ENCODE measurements at places on chromosomes 6 and 20.

DNA sequence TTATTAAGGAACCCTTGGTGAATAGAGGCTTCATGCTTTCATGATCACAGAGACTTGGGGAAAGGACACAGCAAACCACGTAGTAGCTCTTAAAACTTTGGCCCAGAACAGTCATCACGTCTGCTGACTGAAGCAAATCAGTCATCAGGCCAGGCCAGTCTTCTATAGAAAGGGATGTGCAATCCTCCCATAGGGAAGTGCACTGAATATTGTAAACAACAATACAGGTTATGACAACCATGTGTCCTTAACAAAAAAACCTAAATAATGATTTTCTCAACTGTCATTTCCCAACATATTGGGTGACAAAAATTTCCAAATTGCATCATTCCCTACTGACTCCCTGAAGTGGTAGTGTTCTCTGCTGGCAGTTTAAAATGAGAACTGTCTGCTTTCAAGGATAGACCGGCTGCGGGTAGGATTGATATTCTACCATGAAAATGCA is 388.2 kb upstream of the CITED2 start:
- DNase-seq: peak; percentile 52

- DNase-seq: no peak
These were observed 45.2 kb downstream of the ZHX3 start for GRCh38 chr20:41272339-41272738.

GRCh38 chr20:44135417-44136204 is 51.4 kb downstream of the JPH2 start:
- no peak for DNase-seq

GRCh38 chr6:160167604-160168399 is 46.2 kb downstream of the SLC22A1 start:
- DNase-seq: peak; percentile 66

- DNase-seq: no peak
These were observed 146.9 kb downstream of the TBC1D7 start for GRCh38 chr6:13181393-13181792.

- peak; percentile 98 for DNase-seq
These were observed 11.2 kb downstream of the NEU1 start for GRCh38 chr6:31851485-31851832.

DNA sequence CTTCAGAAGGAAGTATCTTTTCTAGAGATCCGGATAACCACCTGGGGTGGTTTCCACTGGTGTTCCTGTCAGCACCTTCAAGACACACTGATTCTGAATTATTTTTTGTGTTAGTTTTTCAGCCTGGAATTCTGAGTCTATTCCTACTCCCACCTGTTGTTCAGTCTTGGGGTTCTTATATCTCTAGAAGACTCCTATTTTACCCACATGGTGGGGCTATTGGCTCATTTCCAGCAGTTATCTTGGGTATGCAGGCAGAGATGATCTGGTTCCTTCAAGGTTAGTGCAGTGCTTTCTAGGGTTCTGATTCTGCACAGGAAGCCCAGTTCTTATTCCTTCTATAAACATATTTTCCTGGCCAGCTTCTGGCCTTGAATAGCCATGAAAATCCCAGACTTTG is 175.6 kb upstream of the PDE7B start:
- peak; percentile 47 for DNase-seq

GRCh38 chr6:137875606-137876005 is 8.5 kb downstream of the TNFAIP3 start:
- no peak for DNase-seq

GRCh38 chr20:2080532-2081224 is 20.9 kb upstream of the STK35 start:
- no peak for DNase-seq

DNA sequence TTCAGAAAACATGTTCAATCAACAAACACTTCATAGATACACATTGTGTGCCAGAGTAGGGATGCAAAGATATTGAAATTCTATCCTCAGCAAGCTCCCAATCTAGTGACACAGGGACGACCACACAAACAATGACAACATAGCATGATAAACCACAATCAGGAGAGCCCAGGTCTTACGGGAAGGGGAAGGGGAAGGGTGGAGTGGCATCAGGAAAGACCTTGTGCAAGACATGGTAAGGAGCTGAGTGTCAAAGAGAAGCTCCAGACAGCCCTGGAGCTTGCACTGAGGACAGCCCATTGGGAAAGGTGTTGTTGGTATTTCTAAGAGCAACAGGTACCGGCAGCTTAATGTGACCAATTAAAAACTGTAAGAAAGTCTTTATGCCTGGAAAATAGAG is 103.6 kb downstream of the PDE7B start:
- DNase-seq: no peak

DNA sequence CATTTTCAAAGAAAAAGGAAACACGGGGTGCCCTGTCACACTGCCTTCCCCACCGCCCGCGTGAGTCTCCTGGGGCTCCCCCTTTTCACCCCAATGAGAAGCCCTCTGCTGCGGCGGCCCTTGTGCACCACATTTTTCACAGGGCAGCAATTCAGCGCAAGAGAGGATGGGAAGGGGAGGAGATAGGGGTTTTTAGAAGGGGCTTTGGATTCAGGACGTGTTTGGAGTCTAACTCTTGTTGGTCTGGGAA is 726 bp upstream of the ARFGEF3 start:
- no peak for DNase-seq

- DNase-seq: no peak
These were observed 11.3 kb upstream of the MYT1 start for GRCh38 chr20:64152906-64153305.

DNA sequence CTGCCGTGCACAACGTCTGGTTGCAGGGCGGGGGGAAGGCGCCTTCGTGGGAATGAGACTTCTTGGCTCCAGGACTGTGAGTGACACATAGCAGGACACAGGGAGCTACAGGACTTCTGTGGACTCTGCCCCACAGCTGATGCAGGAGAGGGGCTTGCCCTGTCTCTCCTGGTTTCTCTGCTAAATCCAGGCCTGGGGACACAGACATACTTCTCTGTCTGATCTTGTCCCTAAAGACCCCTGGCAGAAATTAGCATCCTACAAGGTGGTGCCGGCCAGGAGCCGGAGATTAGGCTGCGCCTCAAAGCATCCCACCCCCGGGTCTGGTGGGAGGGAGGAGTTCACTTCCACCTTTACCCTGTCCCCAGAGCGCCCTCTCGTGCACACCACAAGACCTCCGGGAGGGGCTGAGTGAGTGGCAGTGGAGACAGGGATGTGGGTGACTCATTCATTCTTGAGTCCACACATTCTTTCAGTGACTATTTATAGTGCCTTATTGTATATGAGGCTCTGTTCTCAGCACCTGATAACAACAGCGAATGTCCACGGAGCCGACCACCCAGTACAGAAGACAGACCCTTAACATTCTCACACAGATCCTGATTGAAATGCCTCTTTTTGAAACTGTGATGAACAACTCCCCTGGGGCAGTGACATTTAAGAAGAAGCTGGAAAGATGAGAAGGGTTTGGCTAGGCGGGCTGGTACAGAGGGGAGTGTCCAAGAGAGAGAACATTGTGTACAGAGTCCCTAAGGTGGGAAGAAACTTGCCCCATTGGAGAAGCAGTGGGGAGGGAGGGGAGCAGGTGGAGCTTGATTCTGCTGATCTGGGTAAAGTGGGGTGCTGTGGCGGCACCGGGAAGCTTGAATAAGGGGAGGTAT is 39.0 kb downstream of the GMPR start:
- DNase-seq: peak; percentile 74

GRCh38 chr6:72683797-72684196 is 61.9 kb downstream of the KCNQ5 start:
- no peak for DNase-seq

DNA sequence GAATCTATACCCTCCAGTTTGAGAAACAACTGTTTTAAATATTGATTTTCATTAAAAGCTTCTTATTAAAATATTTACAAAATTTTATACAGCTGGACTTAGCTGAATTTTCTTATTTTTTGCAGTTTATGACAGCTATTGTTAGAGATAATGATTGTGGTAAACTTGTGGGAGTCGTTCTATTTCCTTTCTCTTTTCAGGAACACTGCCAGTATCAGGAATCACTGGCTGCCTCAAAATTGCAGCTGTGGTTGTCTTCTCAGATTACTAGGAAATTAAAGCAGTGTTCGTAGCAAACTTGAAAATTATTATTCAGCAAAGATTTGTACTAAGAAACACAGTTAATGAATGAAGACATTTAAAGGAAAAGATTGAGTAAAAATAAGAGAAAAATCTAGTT is 311.0 kb downstream of the CENPW start:
- DNase-seq: no peak

- DNase-seq: no peak
These were observed 21.8 kb downstream of the CAPN11 start for GRCh38 chr6:44180406-44180805.

GRCh38 chr20:62823688-62824475 is 7.0 kb downstream of the COL9A3 start:
- DNase-seq: no peak

- DNase-seq: no peak
These were observed 30.7 kb downstream of the PARD6B start for GRCh38 chr20:50762045-50762422.

DNA sequence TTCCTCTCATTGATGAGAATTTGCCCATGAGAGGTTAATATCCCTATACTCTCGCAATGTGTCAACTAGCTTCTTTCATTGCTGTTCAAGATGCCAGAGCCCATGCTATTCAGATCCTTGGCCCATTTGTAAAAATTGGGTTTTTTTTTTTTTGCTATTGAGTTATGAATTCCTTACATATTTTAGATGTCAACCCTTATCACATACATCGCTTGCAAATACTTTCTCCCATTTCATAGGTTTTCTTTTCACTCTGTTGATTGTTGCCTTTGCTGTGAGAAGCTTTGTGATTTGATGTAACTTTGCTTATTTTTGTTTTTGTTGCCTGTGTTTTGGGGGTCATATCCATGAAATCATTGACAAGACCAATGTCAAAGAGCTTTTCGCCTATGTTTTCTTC is 32.2 kb upstream of the IPCEF1 start:
- no peak for DNase-seq
